ENCODE measurements at places on chromosomes 16 and 17.

GRCh38 chr17:76667491-76667755 lies 23.9 kb upstream of the ST6GALNAC1 start:
- no peak for DNase-seq

DNA sequence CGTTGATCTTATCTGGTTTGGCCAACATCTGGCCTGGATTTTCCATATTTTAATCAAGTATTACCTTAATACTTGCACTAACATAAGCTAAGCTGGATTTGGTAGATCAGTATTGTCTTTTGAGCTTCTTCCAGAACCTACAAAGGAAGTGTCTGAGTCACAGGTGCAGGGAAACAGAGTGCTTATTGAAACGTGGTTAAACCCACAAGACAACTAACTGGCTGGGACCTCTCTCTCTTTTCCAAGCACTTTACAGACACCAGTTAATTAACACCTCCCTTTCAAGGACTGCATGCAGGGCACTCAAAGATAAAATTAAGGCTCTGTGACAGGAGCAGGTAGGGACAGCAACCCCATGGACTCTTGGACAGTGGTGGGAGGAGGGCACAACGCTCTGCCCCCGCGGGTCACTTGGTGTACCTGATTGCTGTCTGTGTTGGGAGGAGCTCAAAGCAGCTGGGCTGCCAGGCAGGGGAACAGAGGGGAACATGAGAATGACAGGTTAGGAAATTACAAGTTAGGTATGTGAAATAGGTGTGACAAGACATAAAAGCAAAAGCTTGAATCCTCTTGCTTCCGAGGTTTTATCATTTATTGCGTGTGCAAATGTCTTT lies 133.7 kb upstream of the MON1B start:
- DNase-seq: no peak

GRCh38 chr16:57261806-57262205 lies 16.7 kb downstream of the ARL2BP start:
- DNase-seq: no peak

DNA sequence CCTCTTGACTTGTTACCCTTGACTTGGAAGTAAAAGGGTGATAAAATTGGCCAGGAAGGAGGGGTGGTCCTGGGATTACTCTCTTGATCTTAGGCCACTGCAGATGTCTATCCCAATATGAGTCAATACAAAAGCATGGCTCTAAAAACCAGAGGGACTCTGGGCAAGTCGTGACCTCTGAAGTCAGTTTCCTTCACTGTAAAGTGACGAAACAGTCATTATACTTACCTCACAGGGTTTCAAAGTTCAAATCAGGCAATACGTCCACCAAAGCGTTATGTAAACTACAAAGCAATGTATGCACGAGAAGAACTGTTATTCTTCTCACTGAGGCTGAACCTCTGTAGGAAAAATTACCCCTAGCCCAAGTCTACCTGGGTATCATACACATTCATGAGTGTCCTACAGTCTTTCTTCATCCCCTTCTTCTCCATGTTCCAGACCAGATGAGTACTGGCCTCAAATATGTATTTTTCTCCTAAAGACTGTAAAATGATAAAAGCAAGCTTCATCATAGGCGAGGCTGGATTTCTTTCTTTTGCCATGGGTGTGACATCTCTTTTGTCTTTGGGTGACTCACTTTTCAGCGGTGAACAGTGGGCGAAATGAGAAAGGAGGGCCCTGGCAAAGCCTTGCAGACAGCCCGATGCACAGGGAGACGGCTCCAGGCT lies 34.5 kb upstream of the CLEC18B start:
- no peak for DNase-seq

DNA sequence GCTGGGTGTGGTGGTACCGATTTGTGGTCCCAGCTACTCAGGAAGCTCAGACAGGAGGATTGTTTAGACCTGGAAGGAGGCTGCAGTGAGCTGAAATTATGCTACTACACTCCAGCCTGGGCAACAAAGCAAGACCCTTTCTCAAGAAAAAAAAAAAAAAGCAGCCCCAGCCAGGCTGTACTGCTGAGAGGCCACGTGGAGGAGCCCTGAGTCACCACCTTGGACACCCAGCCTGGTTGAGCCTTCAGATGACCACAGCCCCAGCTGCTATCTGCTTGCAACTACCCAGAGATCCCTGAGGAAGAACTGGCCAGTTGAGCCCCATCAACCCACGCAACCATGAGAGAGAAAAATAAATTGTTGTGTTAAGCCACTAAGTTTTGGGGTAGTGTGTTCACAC lies 23.6 kb upstream of the GPRC5C start:
- no peak for DNase-seq

DNA sequence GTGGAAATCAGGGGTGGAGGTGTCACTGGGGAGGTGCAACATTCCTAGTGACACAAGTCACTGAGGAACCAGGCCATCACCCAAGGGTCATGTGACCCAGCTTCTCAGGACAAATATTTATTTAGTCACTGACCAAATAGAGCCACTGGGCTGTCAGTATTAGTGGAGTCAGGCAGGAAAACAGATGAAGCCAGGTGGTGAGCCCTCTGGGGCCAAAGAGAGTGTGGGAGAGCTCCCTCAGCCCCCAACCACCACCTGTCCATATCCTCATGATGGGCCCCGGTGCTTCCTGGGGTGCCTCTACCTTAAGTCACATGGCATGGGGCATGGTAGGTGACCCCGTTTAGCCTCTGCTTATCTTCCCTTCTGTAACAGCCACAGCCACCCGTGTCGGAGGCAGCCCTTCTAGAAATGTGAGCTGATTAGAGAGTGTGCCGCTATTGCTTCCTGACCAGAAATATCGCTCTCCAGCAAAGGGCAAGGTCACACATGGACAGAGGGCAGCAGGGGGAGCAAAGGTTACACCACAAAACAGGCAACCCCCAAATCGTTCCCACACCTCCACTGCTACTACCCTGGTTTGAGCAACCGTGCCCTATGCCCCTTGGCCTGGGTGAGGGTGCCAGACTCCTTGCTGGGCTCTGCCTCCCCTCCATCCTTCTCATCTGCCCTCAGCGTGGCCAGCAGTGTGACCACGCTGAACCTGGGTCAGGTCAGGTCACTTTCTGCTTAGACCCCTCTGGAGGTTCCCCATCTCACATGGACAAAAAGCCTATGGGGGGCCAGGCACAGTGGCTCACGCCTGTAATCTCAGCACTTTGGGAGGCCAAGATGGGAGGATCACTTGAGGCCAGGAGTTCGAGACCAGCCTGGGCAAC lies 8.6 kb upstream of the AKTIP start:
- no peak for DNase-seq

GRCh38 chr17:45363498-45363897 lies 46.7 kb upstream of the MAP3K14 start:
- DNase-seq: no peak

DNA sequence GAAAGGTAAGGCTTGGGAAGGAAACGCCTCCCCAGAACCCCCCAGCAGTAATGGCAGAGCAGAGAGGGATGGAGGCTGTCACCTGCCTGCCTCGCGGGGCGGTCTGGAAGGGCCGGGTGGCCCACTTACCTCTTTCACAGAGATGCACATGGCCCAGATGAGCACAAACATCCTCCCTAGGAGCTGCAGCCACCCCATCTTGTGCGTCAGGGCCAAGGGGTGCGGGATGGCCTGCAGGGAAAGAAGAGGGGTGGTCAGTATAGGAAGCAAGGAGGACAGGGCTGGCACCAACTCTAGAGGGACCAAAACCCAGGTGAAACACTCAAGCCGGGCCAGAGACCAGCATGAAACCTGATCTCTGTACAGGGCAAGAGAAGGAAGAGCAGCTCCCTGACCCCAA lies 29.7 kb downstream of the TRPV3 start:
- no peak for DNase-seq
